Tibial artery (tissue), 4 donors: ENCODE measurements at places on chromosomes 2 and 18.

DNA sequence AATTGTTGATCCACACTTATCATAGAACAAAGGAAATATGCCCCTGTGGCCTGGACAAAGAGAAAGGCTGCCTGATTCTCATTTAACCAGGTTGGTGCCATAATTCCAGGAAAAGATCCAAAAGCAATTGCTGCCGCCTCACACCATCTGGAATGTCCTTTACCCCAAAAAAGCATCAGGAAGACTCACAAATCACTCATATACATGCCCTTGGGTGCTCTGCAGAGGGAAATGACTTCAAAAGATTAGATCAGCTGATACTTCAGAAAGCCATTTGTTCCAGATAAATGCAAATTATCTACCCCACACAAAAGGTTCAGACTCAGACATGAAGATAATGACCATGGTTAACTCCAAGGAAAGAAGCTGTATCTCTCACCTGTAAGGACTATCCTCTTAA, 285.8 kb downstream of the C1D start:
- DNase-seq = no peak

DNA sequence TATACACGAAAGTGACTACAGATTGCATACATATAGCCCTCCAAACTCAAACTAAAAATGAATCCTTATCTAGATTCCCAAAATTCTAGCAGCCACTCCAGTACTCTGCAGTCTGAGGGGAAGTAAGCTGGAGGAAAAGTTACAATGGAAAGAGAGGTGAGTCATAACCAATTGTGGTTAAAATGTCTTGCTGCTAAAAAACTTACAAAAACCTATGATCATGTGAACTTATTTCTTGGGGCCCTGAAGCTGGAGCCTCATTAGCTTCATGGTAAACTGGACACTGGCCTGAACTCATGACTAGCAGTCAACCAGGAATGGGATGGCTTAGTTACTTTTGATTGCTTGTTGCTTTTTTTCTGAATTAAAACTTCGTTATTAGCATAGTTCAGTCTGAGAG, 175.9 kb downstream of the SLC4A3 start:
- DNase-seq = no peak

- no peak for DNase-seq
These were observed 104.0 kb downstream of the HIBCH start for GRCh38 chr2:190215620-190216019.

- no peak for DNase-seq
These were observed 417.8 kb upstream of the SPHKAP start for GRCh38 chr2:228599297-228599696.

DNA sequence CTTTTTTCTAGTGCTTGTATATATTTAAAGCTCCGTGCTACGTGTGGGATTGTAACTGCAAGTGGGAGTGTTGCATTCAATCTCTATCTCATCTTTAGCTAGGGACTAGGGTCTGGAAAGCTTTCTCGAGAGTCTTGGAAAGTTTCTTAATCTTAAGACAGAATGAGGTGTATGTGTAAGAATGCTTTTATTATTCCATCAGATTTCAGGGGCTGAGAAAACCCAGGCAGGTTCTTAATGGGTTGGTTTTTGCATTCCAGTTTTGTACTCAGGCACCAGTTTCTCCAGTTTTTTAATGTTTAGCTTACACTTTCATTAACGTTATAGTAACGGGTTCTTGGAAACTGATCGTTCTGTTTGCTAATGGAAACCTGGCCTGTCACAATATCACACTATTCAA, 20.3 kb downstream of the MRPL19 start:
- DNase-seq = no peak

GRCh38 chr2:220270481-220271070, 643.1 kb downstream of the SLC4A3 start:
- DNase-seq = no peak

DNA sequence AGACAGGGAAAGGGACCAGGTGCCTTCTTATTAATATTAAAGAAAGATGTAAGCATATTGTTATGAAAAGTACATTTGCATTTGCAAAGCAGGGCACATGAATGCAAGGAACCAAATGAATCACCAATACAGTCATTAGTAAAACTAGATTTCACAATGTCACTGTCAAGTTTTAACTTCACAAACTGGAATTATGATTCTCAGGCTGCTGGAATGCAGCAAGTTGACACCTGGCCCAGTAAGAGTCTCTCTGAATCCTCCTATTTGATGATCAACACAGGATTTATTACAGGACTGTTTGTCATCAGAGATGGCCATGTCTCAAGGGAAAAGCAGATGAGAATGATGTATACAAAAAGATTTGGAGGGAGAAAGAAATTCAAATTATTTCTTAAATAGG, 72.9 kb upstream of the STK39 start:
- DNase-seq = no peak

DNA sequence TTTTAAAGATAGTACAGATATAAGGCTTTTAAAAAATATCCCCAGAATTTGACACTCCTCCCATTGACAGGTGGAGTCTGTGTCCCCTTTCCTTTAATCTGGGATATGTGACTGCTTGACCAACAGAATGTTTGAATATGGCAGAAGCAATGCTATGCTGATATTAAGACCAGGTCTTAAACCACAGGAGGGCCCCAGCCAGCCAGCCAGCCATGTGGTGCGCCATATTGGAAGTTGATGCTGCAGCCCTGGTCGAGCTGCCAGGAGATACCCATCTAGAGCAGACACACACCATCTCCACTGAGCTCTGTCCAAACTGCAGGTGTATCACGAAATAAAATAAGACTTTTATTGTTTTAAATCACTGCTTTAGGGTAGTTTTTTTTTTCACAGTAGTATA, 122.3 kb upstream of the CAB39 start:
- DNase-seq = no peak

- no peak for DNase-seq
These were observed 168.8 kb downstream of the ZNF385B start for GRCh38 chr2:179692610-179693009.

DNA sequence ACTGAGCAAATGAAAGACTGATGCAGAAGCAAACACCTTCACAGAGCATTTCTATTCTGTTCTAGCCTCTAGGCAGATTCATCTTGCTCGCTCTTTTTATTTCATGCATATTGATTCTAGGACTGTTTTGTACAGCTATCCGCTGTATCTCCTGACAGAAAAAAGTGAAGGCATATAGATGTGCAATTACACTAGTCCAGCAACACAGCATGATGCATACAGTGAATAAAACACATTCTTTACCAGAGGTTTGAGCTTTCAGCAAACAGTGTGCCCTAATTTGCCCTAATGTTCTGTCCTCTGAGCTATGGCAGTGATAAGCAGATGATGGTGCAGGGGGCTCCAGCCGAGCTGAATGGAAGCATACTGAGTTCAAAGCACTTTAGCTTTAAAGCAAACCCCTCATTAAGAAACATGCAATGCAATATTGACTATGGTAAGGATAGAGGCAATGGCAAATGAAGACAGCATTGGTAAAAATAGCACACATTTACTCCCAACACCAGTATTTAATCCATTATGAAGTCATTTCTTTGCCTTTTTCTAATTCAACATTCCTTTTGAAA, 141.2 kb upstream of the RGPD4 start:
- no peak for DNase-seq
